ENCODE measurements at places on chromosomes 1 and 21. TPM values are rescaled to one million over a fixed set of nuclear protein-coding genes. Genes with fewer than 3 reads are reported as not detected.

- no peak for DNase-seq
Measured at GRCh38 chr21:27513016-27513415, 546.1 kb upstream of the ADAMTS5 start.

DNA sequence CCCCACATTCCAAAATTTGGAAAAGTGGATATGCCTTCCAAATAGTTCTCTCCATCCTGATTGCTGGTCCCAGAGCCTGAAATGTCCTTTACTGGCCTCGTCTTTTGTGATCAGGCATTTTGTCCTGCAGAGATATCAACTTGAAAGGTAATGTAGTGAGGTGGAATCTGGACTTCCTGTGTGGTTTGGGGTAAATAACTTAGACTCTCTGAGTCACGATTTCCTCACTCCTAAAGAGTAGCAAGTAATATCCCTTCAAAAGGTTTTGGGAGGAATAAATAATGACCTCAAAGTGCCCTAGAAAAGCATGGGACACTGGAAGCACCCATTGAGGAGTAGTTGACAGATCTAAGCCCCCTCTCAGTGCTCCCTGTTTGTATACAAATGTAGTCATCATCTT, 426.6 kb downstream of the OMA1 start:
- DNase-seq: no peak

Gene OR2AK2
- total RNA-seq: not detected

DNA sequence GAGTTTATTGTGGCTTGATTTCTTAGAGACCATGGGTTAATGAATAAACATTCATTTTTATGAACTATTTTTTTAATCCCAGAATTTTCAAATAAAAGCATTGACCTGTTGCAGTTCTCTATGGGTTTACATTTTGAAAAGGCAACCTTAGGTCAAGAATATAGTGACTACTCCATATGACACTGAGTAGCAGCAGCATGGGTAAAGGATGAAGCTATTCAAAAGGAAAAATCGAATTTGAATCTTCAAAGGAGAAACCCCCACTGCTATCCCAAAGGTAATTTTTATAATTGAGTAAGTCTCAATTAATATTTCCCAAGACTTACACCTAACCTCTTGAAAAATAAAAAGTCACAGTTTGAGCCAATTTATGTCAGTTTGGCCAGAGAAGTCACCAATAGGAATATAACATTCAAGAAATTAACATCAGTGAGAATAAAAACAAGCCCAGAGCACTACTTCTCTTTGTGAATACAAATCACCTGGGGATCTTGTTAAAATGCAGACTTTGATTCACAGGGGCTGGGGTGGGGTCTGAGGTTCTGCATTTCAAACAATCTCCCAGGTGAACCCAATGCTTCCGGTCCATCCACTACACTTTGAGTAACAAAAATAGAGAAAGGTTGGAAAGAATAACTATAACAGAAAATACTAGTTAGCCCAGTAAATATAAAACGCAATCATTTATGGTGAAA, 39.8 kb downstream of the USP1 start:
- DNase-seq: no peak

DNA sequence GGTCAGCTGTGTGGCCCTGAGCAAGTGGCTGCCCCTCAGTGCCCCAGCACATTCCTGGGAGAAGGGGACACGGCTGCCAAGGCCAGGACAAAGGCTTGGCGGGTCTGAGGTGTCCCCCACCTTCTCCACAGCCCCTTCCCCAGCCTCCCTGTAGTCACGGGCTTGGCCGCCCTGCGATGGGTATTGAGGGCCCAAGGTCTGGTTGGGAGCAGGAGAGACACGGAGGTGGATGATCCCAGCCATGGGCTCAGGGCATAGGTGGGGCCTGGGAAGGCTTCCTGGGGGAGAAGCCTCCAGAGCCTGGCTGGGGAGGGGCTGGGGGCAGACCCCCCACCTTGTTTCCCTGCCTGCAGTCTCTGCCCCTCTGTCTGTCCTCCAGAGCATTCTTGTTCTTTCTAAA, 27.0 kb downstream of the TTC39A start:
- DNase-seq: no peak

All from urinary bladder (tissue), 4 donors.